ENCODE measurements at places on chromosomes 12 and 14.

- DNase-seq: no peak
Observed at GRCh38 chr12:253116-253831, 9.4 kb downstream of the SLC6A13 start.

DNA sequence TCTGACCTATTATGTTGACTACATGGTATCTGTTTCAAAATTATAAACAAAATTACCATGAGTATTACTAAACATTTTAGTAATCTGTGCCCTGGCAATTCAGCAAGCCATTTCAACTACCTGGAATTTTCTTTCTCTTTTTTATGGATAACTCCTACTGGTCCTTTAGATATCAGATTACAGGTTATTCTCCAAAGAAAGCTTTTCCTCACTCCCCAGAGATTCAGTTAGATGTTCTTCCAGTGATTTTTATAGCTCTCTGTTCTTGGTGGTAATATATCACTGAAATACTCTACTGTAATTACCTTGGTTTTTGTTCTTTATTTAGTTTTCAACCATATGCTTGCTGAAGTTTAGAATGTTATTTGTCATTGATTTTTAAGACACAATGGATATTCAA, 930.2 kb upstream of the FOXG1 start:
- DNase-seq: no peak

DNA sequence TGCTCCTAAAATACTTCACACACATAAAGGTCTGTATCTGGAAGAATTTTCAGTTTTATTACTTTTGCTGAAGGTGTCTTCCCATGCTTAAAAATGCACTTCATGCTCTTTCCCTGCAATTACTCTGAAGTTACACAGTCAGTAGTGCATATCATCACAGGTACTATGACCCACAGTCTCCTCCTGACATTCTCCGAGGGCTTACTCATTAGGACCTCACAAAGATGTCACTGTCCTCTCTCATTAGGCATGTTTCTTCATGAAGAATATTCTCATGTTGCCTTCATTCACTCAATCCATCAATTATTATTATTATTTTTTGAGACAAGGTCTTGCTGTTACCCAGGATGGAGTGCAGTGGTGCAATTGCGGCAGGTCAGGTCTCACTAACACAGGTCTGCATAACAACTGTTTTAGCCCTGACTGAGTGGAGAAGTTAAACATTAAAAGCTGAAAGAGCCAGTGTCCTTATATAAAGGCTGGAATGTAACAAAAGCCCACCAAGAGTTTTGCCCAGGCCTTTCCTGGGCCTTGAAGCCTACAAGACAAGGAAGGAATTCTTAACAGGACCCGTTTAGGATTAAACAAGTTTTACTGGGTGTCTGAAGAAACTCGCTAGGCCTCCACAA, 119.5 kb upstream of the WSCD2 start:
- no peak for DNase-seq

- DNase-seq: no peak
Observed at GRCh38 chr14:35333797-35334743, 41.9 kb downstream of the PSMA6 start.

DNA sequence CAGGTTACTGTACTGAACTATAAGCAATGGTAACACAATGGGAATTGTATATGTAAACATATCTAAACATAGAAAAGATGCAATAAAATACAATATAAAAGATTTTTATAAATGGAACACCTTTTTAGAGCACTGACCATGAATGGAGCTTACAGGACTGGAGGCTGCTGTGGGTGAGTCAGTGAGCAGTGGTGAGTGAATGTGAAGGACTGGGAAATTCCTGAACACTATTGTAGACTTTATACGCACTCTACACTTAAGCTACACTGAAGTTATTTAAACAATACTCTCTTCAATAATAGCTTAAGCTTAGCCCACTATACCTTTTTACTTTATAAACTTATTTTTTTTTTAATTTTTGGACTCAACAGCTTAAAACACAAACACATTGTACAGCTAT, 313.5 kb downstream of the KCNC2 start:
- DNase-seq: no peak

DNA sequence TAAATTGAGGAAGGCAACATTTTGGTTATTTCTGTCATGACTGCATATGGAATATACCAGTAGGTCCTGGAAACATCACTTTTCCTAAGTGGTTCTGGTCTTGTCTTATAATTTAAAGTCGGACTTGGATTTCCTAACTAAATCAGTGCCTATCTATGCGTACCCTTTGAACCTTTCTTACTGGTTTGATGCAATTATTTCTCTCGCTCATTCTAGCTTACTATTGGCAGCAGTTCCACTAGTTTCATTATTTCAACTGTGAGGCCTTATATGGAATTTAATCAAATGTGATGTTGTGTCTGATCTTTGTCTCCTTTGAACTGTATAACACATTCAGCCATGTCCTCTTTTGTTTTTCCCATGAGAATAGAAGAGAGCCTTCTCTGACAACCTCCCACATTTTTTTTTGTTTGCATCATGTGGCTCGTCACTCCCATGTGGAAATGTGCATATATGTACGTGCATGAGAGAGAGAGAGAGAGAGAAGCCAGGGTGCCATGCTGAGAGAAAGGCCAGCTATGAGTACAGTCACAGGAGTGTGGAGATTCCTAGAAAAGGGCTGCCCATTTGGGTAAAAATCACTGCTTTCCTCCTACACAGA, 48.0 kb downstream of the AKAP6 start:
- no peak for DNase-seq

- no peak for DNase-seq
Observed at GRCh38 chr12:118851891-118852290, 129.4 kb upstream of the SRRM4 start.

DNA sequence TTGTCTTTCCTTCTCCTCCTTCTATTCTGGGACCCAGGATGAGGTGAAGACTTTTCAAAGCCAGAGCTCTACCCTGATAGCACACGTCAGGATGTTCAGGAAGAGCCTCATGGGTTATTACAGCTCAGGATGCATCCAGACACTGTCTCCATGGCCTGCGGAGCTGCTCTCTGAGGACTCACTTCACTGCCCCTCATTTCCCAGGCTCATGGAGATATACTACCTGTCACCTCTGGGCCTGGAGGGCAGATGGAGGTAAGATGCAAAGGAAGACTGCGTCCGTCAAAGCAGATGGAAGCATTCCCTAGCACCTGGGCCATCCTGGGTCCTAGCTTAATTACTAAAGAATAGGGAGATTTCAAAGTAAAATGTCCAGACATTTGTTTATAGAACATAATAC, 32.6 kb downstream of the STON2 start:
- DNase-seq: no peak

DNA sequence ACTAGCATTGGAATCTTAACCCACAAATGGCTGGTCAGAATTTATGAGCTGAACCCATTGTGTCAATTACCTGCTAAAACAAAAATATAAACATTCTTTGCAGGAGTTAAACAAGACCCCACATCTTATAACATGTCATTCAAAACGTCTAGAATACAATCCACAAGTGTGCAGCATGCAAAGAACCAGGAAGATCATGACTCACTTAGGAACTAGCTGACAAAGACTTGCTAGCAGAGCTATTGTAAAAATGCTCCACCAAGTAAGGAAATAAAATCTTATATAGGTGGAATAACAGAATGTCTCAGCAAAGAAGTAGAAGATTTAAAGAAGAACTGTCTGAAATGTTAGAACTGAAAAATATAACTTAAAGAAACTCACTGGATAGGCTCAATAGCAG, 26.5 kb upstream of the POC1B start:
- no peak for DNase-seq

GRCh38 chr12:105740369-105740768, 398.4 kb downstream of the NUAK1 start:
- DNase-seq: no peak

GRCh38 chr12:68585966-68586365, 24.7 kb upstream of the RAP1B start:
- no peak for DNase-seq

DNA sequence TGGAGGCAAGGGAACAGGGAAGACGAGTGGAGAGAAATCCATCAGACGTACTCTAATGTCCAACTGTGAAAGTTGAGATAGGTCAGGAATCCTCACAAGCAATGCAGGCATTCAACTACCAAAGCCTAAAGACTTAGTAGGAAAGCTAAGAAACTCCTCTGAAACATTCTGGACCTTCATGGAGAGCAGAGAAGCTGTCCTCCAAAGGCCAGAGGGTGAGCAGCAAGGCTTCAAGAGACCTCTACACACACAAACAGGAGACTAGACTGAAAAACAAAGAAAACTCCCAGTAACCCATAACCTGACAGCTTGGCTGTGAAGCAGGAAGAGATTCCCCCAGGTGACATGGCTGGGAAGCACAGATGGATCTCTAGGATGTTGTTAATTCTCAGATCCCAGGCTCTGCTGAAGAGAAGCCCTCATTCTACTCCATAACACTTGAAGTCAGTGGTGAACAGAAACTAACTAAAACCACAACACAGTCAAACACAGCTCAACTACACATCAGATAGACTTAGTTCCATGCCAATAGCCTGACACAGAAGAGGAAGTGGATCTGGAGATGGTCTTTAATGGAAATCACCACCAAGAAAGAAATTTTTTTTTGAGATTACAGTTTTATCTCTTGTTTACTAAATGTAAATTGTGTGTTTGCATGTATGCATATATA, 23.2 kb upstream of the LYZ start:
- no peak for DNase-seq

DNA sequence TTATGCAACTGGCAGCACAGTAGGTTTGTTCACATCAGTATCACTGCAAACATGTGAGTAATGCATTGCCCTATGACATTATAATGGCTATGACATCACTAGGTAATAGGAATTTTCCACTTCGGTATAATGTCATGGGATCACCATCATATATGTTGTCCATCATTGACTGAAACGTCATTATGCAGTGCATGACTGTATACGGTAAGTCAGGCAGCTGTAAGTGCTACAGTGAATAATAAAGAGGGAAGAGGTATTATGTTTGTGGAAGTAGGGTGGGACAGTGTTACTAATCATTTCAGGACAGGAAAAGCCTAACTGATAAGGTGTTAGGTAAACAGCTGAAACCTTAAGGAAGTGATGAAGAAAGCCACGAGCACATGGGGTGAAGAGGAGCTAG, 68.1 kb downstream of the ANO4 start:
- DNase-seq: no peak

DNA sequence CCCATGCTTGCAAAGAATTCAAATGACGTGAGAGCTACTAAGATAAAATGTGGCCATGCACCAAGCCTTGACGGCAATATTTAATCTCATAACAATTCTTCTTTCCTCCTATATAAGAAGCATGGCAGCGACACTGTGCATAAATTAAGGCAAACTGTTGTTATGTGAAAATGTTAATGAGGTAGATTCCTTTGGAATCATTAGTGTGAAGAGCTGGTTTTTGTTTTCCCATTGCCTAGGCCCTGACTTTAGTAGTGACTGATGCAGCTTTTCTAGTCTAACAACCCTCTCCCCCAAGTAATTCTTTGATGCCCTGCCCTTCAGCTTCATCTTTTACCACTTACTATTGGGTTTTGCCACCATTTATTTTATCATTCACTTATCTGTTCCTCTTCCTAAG, 10.6 kb upstream of the PSEN1 start:
- no peak for DNase-seq

- DNase-seq: no peak
Observed at GRCh38 chr12:48680861-48681260, 1.2 kb downstream of the KANSL2 start.

GRCh38 chr12:107493666-107494065, 191.9 kb upstream of the PWP1 start:
- DNase-seq: no peak

DNA sequence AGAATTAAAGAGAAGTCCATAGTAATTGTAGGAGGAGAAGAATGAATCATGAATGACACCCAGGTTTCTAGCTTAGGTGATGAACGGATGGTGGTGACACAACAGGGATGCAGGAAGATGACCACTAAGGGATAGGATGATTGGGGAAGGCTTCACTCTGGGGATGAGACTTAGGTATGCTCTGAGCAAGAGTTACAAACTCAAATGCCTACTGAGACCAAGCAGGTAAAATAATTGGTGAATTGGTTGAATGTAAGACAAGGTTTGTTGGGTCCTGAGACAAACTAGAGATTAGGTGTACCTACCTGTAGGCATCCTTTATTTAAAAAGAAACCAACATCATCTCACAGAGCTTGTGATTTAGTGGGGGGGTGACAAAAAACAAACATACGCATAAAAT, 116.3 kb downstream of the CFAP54 start:
- DNase-seq: no peak

GRCh38 chr12:50057896-50058670, 687 bp downstream of the ASIC1 start:
- no peak for DNase-seq

Measured in activated CD4-positive, CD25-positive, alpha-beta regulatory T cell (primary cell).